ENCODE measurements at places on chromosomes 12 and 14. TPM values are rescaled to one million over a fixed set of nuclear protein-coding genes. Genes with fewer than 3 reads are reported as not detected.

- no peak for DNase-seq
These were observed 59.0 kb downstream of the NTN4 start for GRCh38 chr12:95731519-95731958.

DNA sequence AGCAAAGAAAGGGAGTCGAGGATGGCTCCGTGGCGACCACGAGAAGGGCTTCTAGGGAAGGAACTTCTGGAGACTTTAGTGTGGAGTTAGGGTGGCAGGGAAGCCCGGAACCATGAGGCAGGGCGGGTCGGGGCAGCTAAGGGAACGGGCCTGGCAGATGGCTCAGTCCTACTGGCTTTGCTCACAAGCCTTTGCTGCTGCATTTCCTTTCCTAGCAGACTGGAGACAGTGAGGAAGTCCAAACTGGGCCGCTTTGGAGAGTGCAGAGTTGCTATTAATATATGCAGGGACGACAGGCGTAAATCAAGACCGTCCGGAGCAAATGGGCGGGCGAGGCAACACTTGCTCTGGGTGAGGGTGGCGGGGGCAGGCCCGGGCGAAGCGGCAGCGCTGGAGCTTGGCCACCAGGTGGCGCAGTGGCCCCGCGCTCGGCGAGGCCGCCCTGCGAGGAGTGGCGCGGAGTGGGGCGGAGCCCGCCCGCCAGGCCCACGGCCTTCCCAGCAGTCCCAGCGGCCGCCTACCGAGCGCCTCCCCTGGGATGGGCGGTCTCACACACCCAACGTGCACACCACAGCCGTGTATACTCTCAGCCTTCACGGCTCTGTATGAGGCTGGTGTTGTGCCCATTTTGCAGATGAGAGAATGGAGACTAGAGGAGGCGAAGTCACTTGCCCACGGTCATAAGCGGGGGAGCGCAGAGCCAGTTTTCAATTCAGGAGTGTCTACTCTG is 24.4 kb upstream of the LRTM2 start:
- DNase-seq: peak; percentile 96

DNA sequence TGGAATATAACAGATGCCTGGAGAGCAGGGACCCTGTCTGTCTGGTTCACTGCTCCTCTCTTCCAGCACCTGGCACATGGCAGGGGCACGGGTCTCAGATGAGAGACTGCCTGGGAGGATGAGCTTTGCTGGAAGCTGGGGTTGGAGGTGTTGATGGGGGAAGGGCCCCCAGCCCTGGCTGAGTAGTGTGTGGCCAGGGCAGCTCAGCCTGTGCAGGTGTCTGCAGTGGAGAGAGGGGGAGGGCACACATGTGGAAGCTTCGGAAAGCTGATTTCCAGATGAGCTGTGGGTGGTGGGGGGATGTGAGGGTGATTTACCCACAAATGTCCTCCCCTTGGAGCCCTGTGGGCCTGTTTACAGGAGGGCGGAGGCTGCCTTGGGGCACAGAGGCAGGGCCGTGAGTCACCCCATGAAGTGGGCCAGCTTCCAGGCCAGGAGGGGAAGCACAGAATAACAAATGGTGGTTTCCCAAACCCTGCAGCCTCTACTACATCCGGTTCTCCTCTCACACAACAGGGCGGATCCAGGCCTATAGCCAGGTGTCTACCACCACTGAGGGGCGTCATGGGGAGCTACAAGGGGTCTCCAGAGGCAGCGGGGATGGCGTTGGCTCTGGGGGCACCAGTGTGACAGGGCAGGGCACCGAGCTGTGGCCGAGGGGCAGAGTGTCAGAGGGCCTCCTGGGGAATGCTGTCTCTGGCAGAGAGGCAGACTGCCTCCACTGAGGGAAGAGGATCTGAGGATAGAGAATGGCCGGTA is 11.0 kb downstream of the KRT7 start:
- DNase-seq: no peak

Gene FAM90A1
- not detected for total RNA-seq

DNA sequence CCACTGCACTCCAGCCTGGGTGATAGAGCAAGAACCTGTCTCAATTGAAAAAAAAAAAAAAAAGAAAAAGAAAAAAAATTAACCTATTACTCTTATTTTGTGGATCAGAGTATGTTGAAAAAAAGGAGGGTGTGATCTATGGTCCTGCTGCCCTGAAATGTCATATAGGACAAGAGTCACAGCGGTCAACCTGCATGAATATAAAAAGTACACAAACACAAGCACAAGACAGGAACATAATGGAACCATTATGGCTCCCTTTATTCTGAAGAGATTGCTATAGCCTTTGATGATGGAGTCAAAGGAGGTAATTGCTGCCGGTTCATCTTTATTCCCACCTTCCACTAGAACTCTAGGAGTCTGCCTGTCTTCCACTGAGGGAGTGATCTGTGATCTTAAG is 96.9 kb downstream of the NTN4 start:
- no peak for DNase-seq

GRCh38 chr12:104583301-104583700 is 126.6 kb downstream of the CHST11 start:
- no peak for DNase-seq

DNA sequence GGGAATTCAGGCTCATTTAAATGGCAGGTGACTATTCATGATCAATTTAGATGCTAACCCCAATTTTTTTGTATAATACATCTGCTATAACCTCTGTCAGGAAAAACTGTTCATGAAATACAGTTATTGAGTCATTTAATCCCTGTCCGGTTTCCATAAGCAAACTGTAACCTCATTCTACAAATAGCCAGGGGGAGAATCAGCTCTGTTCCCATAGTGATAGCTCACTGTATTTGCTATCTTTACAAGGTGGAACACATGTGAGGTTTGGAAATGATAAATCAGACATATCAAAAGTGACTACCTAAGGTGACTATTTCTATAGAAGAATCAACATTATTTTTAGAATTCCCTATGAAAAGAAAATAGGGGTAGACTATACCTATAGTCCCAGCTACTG is 38.6 kb upstream of the VPS33A start:
- no peak for DNase-seq

GRCh38 chr14:61997161-61997560 is 234.9 kb downstream of the SNAPC1 start:
- no peak for DNase-seq

Gene RFLNA
- not detected for total RNA-seq

- no peak for DNase-seq
These were observed 26.4 kb downstream of the MGAT4C start for GRCh38 chr12:86229772-86230171.

Gene CISTR
- total RNA-seq: not detected

DNA sequence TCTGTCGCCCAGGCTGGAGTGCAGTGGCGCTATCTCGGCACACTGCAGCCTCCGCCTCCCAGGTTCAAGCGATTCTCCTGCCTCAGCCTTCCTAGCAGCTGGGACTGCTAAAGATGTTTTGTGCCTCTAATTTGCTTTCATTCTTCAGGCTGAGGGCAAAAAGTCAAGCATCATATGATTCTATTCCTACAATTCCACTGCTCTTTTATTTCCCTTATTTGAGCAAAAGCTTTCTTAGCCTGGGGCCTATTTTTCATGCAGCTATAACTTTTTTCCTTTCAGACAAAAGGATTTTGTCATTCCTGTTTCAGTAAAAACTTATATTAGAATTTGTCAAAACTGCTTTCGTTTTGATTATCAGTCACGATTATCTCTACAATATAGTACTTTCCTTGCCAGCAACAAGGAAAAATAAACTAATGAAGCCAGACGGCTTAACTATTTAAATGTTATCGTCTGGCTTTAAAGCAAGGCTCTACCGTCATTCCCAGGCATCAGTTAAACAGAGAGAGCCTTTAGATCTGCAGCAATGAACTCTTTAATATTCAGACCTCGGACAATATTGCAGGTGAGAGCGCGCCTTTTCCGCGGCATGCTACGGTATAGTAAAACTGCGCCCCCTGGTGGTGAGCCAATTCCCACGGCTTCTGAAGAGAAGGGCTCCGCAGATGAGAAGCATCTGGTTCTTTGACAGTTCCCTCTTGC is 1.4 kb upstream of the SLC2A13 start:
- peak; percentile 76 for DNase-seq

- no peak for DNase-seq
These were observed 8.9 kb downstream of the ARL6IP4 start for GRCh38 chr12:122989225-122989839.

Gene GLIPR1L2
- total RNA-seq: not detected

Gene CLEC2D
- total RNA-seq: 437 TPM

GRCh38 chr14:78197051-78197450 is 26.9 kb downstream of the NRXN3 start:
- DNase-seq: no peak

Gene BICDL1
- total RNA-seq: 15.1 TPM

Gene TAS2R9
- not detected for total RNA-seq

DNA sequence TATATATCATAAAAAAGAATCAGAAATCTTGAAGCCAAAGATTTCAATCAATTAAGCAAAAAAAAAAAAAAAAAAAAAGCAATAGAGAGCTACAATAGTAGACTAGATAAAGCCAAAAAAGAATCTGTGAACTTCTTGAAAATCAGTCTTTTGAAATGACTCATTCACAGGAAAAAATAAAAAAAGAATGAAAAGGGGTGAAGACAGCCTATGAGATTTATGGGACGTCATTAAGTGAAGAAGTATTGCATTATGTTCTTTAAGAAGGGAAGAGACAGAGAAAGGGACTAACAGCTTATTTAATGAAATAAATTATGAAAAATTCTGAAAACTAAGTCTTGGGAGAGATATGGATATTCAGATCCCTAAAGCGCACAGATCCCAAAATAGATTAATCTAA is 103.8 kb downstream of the ACSS3 start:
- DNase-seq: no peak

Gene PRR4
- 0.98 TPM for total RNA-seq

DNA sequence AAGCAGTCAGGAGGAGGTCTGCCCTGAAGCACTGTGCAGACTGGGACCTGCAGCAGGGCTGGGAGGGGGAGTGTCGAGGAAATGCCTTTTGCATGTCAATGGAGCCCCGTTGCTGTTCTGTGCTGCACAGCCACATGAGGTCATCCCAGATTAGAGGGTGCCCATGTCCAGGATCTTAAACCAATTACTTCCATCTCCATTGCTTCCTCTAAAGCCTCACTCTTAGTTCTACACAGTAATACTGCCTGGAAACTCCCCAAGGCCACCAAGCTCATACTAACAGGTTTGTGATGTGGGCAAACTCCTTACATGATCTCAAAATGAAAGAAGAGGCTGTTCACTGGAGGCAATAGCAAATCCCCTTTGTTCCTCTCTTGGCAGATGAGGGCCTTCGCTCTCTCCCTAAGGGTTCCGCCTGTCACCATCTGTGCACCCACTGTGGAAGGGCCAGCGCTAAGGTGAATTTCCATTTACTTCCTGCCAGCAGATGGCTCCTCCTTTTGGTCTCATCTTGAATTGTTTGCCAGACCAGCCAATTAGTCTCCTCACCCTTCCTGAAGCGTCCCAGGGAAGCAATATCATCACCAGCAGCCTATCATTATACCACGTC is 35.4 kb upstream of the LTA4H start:
- no peak for DNase-seq

GRCh38 chr12:92722897-92723296 is 20.1 kb downstream of the PLEKHG7 start:
- no peak for DNase-seq

GRCh38 chr12:39867631-39868327 is 238.1 kb downstream of the SLC2A13 start:
- DNase-seq: no peak

DNA sequence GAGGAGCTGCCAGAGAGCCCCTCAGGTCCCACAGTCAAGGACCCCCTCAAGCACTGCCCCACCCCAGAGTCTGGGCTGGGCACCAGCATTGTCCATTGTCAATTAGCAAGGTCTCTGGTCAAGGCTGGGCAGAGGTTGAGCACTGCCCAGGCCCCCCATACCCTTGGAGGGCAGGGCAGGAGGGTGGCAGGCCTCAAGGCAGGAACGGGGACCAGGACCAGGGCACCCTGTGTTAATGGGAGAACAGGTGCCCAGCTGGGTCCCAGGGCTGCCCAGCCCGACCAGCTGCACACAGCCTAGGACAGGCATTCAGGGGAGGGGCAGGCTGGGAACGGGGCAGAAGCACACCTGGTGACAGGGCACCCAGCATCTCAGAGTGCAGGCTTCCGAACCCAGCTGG is 18.4 kb downstream of the SIVA1 start:
- DNase-seq: no peak

Measured in activated B cell treated with CpG ODN at 0.5 μM for 24 hours (primary cell).